Left cardiac atrium (tissue), 4 donors: ENCODE measurements at places on chromosomes 12 and 14. TPM values are rescaled to one million over a fixed set of nuclear protein-coding genes. Genes with fewer than 3 reads are reported as not detected.
A peak's percentile ranks its signal among the peaks of the same experiment; 100 is the strongest.

Gene IKBIP
- total RNA-seq: 9.2 TPM

Gene SLC7A8
- total RNA-seq: 16.2 TPM

DNA sequence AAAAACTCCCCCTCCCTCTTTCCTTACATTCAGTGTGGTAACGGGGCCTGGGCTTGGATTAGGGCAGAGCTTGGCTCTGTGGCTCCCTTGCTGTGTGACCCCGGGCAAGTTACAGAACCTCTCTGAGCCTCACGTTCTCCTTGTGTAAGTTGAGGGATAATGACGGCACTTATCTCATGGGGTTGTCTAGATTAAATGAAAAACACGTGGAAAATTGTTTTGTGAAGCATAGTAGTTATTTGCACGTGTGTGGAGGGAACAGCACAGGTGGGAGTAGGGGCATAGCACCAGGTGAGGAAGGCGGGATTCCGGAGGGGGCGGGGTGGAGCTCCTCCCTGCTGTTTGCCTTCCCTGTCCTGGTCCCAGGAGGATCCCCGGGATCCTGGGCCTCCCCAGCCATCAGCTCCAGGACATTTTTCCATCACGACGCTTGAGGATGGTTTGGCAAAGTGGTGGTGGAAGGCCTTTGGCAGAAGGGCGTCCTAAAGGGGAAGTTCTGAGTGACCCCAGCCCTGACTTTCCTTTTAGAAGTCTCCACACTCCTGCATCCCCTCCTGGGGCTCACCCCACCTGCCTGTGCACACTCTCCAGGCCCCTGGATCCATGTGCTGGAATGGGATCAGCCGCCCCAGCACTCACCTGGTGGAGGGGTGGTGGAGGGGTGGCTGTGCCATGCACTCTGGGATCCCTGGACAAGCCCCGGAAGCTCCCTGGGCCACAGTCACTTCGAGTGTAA lies 22.7 kb downstream of the LRTM2 start:
- DNase-seq: no peak

DNA sequence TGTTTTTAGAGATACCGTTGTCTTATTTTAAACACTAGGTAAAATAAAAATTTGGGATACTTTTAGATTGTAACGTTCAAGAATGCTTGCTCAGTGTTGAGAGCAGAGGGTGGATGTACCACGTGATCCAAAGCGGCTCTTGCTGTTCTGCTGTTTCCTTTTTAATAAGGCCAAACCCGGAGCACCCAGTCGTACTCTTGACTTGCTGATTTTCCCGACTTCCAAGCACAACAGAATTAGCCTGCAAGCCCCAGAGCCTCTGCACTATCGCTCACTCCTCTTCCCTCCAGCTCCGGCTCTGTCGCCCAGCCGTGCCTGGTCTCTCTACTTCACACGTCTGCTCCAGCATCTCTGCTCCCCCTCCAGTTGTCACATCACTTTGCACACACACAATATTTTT lies 77.3 kb downstream of the EMP1 start:
- no peak for DNase-seq

DNA sequence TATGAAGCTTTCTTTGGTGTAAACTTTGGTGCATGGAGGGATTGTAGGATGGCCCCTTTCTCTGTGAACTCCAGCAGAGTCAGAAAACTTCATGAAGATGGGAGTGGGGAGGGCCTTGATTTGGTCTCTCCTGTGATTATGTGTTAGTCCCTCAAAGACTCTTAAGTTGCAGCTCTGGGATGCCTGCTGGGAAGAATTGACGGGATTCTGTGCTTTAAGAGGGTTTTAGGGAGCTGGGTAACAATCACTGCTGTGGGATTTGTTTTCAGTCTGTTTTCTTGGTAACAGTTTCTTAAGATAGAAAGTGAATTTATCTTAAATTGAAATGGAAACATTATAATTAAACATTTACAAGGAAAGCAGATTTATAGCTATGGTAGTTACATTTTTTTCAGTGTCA lies 378.1 kb downstream of the AACS start:
- no peak for DNase-seq

GRCh38 chr12:124772289-124773170 lies 91.1 kb downstream of the SCARB1 start:
- no peak for DNase-seq

GRCh38 chr14:29853272-29853671 lies 74.4 kb downstream of the PRKD1 start:
- no peak for DNase-seq

- no peak for DNase-seq
Measured at GRCh38 chr12:114769634-114770033, 85.7 kb upstream of the TBX3 start.

DNA sequence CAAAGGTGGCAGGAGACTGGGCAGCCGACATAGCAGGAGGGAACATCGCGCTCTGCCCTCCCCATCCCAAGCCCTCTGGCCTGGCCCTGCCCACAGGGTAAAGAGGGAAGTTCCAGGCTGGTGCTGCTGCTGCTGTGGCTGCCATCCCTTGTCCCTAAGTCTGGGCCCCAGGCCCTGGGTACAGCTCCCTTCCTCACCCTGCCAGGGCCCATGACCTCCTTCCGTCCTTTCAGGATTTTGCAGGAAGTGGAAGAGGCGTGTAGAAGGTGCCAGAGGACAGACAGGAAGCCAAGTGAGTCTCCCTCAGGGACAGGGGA lies 14.7 kb upstream of the NCOR2 start:
- no peak for DNase-seq

DNA sequence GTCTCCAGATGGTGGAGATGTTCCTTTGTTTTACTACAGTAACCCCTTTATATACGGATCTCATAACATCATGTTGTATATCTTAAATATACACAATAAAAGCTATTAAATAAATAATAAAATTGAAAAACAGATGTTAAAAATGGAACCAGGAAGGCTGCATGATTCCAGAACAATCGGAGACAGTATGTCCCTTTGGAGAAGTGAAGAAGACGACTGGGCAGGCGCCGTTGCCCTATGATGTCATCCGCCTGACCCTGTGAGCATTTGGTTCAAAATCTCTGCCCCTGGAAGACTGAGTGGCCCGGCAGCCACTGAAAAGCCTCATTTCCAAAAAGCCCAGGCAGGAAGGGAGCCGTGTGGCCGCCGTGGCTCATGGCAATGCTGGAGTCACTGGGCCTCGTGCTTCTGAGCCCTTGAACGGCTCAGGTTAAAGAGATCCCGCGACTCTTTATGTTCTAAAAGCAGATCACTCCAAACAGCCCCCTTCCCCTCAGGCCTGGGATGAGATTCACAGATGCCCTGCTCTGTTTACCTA lies 30.8 kb downstream of the RIMBP2 start:
- DNase-seq: no peak

DNA sequence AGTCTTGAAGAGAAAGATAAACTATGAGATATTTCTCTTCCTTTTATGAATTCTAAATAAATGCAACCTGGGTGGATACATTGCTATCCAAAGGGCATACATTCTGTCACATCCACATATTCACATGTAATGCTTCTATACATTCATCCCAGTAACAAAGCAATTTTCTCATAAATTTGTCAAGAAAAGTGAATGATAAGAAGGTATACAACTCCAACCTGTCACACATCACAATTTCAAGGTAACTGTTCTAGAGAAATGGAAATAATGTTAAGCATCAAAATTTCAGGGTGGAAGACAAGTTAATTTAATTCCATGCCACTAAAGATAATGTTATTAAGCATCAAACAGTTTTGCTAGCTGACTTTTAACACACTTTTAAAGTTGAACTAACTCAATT lies 212.9 kb downstream of the SYT10 start:
- DNase-seq: no peak

- no peak for DNase-seq
Measured at GRCh38 chr12:45327823-45328383, 112.0 kb downstream of the ANO6 start.

DNA sequence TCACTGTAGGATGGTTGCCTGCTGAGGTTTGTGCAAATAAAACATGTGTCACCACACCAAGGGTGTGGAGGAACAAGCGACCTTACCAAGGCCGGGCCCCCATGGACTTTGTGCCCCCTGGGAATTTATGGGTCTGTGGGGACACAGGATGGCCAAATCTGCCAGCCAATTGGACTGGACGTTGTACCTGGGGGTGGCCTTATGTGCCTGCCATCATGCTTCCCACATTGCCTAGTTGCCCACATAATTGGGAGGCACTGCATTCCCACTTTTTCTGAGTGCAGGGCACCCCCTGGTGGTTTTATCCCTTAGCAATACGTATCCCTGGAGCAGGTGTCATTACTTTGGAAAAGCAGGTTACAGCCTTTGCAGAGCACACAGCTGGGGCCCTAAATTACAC lies 92.6 kb upstream of the TMPO start:
- no peak for DNase-seq

GRCh38 chr12:55736780-55737580 lies 5.9 kb upstream of the GDF11 start:
- peak; percentile 68 for DNase-seq

Gene PRPH
- not detected for total RNA-seq

- DNase-seq: no peak
Measured at GRCh38 chr12:57618966-57619433, 7.8 kb downstream of the ARHGEF25 start.

Gene DCAF4
- total RNA-seq: 10.4 TPM
